Breast epithelium (tissue), 4 donors: ENCODE measurements at places on chromosomes 13 and 19.
A peak's percentile ranks its signal among the peaks of the same experiment; 100 is the strongest.

DNA sequence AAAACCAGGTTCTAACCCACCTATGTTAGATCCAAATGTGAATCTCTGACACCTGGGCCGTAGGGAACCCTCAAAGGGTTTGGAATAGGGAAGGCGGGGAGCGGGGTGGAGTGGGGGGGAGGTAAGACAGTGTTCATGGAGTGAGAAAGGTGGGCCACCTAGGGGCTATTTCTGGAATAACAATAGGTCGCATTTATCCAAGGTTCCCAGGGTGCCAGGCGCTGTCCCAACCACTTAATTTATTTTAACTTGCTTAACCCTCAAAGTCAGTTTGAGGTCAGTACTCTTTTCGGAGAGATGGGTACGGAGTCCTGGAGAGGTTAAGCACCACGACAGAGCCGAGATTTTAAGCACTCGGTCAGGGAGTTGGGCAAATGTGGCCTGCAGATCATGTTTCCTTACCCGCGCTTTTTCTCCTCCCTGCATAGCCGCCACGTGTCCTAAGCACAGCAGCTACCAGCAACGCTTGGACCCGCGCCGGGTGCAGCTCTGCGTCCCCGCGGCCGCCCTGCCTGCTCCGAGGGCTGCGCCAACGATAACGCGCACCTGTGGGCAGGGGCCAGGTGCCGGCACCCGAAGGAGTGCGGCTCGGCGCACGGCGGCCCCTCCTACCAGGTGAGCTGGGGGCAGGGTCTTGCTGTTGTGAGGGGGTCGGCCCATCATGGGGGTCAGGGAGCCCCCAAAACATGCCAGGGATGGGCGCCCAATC lies 25.0 kb upstream of the FXYD3 start:
- DNase-seq, result no peak

DNA sequence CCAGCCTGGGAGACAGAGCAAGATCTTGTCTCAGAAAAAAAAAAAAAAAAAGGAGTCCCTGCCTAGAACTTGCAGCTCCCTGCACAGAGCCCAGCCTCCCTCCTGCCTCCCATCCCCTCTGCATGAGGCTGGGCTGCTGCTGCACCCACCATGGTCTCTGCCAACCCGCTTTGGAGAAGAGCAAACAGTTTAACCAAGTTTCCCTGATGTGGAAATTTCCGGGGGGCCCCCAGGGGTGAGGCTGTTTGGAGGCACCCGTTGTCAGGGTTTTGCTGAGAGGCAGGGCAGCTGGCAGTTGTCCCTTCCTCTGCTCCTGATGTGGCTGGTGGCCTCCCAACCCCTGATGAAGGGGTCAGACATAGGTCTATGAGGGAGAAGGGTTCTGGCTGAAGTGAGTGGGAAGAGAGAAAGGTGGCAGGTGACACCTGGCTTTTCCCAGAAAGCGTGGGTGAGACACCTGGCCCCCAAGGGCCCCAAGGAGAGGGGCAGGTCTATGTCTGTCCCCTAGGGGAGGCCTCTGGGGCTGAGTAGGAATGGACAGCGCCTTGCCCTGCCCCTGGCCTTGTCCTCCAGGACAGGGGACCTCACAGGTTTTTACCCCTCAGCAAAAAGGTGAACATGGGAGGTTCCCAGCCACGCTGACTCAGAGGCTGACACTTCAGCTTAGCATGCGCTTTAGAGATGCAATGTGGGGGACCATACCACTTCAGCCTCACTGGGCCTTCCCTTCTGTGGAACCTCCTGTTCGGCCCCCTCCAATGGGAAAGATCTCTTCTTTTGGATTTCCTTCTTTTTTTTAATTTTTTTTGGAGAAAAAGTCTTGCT lies 5.5 kb downstream of the LRP3 start:
- DNase-seq, result no peak

DNA sequence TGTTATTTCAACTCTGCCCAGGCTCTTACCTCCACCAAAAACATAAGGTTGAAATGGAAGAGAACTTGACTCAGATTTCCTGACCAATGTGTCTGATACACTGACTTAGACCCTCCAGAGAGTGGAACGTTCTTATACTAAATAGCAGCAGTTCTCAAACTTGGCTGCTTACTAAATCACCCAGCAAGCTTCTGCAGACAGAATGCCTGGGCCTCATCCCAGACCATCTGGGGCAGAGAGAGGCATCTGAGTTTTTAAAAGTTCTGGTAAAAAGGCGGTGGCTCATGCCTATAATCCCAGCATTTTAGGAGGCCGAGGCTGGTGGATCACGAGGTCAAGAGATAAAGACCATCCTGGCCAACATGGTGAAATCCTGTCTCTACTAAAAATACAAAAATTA lies 46.3 kb downstream of the NEK5 start:
- DNase-seq, result no peak

DNA sequence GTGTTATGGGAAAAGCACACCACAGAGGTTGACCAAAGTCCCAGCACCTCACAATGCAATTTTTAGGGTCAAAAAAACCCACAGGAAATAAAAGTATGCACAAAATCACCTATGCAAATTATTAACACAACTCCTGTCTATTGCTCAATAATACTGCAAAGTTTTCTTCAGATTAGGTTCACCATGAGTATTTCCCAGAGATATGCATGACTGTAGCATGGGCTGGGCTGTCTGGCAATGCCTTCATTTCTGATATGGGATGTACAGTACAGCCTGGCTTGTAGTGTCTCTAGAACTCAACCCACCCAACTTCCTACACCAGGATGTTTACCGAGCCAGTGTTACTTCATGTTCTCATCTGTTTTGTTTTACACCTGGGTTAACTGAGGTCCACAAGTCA lies 698.7 kb upstream of the ARGLU1 start:
- DNase-seq, result no peak

DNA sequence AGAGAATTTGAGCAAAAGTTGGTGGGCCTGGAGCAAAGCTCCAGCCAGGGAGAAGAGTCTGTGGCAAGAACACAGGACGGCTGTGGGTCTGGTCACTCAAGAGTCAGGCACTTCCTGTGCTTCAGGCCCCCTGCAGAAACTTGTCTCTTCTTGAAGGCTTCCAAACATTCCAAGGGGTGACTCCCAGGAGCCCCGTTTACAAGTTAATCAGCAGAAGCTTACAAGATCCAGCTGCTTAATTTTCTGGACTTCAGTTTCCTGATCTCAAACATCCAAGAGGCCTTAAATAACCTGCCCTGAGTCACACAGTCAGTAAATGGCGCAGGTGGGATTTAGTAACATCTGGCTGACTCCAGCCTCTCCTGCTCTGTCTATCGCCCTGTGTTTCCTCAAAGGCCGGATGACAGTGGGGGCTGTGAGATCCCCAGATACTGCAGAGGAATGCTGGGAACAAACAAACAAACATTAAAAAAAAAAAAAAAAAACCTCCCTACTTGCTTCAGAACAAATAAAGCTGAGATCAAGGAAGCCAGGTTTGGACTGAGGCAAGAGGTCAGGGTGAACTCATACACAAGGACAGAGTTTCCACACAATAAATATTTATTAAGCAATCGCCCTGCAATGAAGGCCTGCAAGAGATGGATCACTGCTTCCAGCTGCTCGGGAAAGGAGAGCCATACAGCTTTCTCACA lies 175.4 kb upstream of the RFC3 start:
- peak; percentile 48 for DNase-seq

DNA sequence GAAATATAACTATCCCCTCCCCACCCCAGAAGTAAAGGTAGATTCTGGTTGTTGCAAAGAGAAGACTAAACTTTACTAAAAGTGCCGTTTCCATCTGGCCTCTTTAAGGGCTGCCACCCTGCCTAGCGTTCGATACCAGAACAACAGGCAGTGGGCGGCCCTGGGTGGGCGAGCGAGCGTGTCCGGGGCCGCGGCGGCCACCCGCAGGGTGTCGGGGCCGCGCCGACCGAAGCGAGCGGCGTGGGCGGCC lies 2.6 kb downstream of the FGF9 start:
- DNase-seq, result no peak

GRCh38 chr13:111117289-111117688 lies 2.2 kb downstream of the ARHGEF7 start:
- no peak for DNase-seq

DNA sequence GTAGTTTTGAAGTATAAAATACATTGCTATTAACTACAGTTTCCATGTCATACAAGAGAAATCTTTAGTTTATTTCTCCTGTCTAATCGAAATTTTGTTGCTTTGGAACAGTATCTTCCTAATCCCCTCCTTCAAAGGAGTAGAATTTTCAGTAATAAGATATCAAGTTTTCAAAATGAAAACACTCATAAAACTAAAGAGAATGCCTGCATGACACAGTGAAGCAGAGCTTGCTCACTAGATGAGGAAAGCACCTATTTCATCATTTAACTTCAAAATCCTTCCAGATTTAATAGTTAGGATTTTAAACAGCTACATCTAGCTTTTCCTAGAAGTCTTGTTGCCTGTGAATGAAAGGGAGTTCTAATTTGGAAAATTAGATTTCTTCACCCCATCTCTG lies 80.8 kb downstream of the TNFSF11 start:
- DNase-seq, result no peak
